Neuronal stem cell (in vitro differentiated cells): ENCODE measurements at places on chromosomes 3 and 15.
A peak's percentile ranks its signal among the peaks of the same experiment; 100 is the strongest.

GRCh38 chr3:89332793-89333192 lies 225.4 kb downstream of the EPHA3 start:
- no peak for DNase-seq

- DNase-seq = no peak
These were observed 91.8 kb upstream of the BCL6 start for GRCh38 chr3:187836823-187837770.

DNA sequence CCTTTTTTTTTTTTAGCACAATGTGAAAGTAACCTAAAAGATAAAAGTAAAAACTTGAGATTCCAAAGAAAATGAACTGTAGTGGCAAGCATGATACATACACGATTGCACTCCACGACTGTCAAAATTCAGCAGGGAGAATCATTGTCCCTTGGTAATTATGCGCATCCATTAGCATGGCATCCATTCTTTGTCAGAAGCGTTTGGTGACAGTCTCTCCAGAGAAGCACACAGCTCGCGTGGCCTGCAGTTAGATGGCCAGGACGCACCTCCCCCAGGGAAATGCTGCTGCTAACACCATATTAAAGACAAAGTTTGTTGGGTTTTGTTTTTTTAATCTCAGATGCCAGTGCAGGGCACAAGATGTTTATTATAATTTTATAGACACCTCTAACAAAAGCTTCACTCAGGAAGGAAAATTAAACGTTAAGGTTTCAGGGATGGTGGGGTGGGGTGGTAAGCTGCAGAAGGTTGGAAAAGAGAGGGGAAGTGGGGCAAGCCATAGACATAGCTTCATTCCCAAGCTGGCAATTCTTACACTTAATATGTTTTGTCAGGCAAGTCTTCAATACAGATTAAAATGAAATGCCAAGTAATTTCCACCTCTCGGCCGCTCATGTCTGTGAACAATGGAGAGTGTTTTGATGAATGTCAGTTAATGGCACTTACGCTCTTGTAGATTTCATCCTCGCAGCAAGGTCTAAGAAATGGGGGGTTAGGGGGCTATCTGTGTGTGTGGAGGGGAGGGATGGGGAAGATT lies 142.8 kb upstream of the TOPAZ1 start:
- no peak for DNase-seq

GRCh38 chr15:47568030-47568429 lies 149.3 kb upstream of the SEMA6D start:
- no peak for DNase-seq

DNA sequence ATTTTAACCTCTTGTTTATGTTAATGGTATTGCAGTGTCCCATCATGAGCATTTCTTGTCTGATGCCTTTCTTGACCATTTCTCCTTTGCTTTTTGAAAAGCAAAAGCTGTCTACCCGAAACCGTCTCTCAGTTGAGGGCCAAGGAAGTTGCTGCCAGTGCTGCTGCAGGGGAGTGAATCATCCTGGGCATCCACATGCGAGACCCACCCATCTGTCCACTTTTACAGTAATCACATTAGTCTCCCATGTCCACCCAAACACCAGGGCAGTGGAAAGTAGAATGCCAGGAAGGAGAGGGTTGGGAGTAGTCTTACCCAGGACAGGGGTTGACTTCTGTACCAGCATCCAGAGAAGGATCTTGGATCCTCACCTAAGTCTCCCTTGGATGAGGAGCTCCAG lies 48.6 kb upstream of the TEX264 start:
- no peak for DNase-seq

DNA sequence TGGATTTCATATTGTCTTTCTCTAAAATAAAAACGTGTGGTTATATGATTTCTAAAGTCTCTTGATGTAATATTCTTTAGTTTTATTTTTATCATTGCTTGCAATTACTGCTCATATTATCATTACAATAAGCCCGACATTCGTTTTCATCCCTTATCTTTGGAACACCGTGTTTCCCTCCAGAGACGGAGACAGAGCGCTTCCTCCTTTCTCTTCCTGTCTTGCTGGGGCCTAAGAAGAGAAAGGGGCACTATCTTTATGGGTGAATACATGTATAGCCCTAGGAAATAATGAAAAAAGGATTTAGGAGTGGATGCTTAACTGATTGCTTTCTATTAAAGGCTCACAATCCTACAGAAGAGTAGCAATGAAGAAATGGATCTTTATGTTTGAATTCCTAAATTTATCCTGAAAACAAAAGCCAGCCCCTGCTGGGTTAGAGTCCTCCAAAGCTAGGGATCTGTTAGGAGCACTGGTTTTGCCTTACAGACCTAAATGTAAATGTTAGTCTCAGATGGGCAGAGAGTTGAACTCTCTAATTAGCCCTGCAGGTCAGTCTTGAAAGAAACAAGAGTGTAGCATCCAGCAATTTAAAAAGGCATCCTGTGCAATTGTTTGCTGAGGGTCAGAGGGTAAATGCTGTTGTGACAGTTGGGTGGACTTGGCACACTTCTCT lies 145.1 kb downstream of the TP63 start:
- peak; percentile 32 for DNase-seq

- no peak for DNase-seq
These were observed 187.7 kb upstream of the SLC24A5 start for GRCh38 chr15:47932951-47933641.

- DNase-seq = no peak
These were observed 34.3 kb downstream of the CRTC3 start for GRCh38 chr15:90564051-90564450.

- DNase-seq = no peak
These were observed 2.4 kb upstream of the CXCR6 start for GRCh38 chr3:45940781-45941365.

- no peak for DNase-seq
These were observed 34.1 kb upstream of the DET1 start for GRCh38 chr15:88580532-88580931.

DNA sequence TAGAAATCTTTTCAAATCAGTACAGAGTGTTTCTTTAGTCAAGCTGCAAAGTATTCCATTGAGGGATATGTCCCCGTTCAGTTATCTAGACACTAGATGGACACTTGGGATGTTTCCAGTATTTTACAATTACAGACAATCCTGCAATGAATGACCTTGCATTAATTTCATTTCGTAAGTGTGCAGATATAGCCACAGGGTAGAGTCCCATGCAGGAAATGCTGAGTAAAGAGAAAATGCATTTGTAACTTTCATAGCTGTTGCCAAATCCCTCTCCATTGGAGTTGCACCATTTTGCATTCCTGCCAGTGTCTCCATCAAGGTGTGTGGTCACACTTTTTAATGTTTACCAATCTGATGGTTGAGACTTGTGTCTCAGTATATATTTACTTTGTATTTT lies 92.5 kb downstream of the LIPC start:
- DNase-seq = no peak

- DNase-seq = no peak
These were observed 11.7 kb downstream of the TRAIP start for GRCh38 chr3:49844464-49845183.

DNA sequence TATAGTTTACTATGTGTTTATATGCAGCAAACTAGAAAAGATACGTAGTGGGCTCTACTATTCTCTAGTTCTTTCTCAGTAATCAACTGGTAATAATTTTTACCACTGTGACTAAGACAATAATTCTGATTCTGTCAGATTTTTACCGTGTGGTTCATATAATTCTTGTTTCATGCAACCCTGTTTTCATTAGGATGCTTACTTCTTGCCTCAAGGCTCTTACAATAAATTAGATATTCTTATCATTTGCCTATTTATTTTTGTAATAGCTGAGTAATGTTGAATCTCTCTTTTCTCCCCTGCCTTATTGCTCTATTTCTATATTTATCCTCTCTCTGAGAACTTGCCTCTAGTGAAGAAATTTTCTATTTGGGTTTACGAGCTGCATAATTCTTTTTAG lies 524.7 kb downstream of the NAALADL2 start:
- DNase-seq = no peak

DNA sequence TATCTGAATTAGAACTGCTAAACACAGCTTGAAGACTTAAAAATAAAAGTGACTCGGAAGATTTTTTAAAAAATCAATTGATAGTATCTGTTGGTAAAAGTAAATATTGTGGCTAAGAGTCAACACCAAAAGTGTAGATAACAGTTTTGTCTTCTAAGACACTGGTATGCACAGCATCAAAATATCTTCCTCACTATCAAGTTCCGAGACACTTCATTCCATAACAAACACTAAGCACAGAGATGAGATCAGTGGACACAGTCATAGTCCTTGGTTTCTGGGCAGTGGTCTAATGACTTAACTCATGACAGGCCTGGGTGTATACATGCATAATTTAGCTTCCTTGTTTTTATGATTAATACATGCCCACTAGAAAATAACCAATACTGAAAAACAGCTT lies 63.2 kb downstream of the PXYLP1 start:
- no peak for DNase-seq

GRCh38 chr15:67512140-67512539 lies 8.8 kb upstream of the C15orf61 start:
- no peak for DNase-seq

GRCh38 chr3:27613846-27614500 lies 108.2 kb downstream of the EOMES start:
- no peak for DNase-seq

DNA sequence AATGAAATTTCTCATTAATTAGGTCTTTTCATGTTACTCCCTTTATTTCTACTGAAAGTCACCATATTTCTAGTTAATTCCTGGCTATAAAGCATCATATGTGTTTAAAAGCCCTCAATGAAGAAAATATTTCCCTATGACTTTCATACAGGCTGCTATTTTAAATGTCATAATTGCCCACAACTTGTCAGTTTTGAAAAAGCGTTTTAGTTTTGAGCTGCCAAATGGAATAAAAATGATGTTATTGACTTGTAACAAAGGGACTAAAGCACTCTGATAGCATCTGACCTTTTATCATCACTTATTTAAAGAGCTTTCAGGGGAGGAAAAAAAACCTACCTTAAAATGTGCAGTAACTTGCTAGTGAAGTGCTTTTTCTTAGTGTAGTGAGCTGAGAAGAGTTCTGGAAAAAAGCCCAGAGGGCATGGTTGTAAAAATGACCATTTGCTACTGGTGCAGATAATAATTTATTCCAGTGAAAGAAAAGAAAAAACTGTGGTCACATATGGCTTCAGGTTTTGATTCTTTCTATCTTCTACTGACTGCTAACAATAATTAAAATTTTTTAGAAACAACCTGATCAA lies 877.2 kb downstream of the CADM2 start:
- DNase-seq = no peak

GRCh38 chr3:26237036-26237682 lies 385.4 kb upstream of the LRRC3B start:
- DNase-seq = no peak

GRCh38 chr3:156455839-156456238 lies 99.1 kb downstream of the SSR3 start:
- peak; percentile 11 for DNase-seq

DNA sequence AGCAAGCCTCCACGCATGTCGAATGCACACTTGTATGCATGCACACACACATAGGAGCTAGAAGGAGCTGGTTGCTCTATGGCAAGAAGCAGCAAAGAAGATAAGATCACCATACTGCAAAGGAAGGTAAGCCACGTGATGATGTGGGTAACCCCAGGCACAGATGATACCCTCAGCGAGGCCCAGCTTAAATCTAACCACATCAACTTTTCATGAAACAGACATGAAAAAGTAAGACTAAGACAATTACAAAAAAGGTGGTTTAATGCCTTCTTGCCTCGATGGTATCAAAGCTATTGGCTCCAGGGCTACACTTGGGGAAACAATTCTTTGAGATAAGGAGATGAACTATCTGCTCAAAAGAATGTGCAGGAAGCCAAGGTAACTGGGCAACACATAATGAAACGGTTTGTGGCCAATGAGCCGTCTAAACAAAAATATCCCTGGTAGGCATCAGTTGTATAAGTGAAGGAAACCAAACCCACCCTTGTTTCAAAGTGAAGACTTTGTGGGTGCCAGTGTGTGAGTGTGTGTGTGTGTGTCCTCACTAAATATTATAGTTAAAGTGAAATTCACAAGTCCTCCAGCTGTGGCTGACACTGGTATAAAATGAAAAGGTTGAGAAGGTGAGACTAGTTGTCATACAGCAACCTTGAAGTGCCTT lies 365.7 kb upstream of the ICE2 start:
- DNase-seq = no peak

- peak; percentile 23 for DNase-seq
These were observed 446.2 kb upstream of the NR2F2 start for GRCh38 chr15:95884276-95884675.

DNA sequence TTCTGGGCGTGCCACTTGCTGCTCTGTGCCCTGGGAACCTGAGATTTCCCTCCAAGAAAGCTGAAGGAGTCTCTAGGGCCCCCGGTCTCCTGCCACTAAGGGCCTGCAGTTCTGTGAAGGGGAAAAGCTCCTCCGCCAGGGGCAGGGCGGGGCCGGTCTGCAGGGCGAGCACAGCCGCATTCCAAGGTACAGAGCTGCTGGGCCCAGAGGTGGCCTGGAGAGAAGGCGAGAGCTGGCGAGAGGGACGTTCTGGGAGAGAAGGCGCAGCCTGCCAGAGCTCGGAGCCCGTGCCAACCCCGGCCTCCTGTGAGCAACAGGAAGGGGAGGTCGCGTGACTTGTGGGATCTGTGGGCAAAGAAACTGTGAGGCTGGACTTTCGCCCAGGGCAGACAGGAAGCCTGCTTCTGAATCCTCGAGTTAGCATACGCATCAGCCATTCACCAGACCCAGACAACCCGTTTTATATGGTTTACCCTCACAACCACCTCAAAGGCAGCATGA lies 500.4 kb downstream of the SHQ1 start:
- DNase-seq = no peak

GRCh38 chr3:4977853-4978203 lies 1.4 kb upstream of the BHLHE40 start:
- DNase-seq = no peak

GRCh38 chr3:127590282-127590592 lies 296 bp downstream of the TPRA1 start:
- DNase-seq = no peak

- DNase-seq = no peak
These were observed 94.6 kb upstream of the IQSEC1 start for GRCh38 chr3:13167829-13168228.

- DNase-seq = no peak
These were observed 23.4 kb upstream of the CLK3 start for GRCh38 chr15:74592222-74592621.

GRCh38 chr15:85559530-85559929 lies 179.1 kb downstream of the AKAP13 start:
- no peak for DNase-seq

DNA sequence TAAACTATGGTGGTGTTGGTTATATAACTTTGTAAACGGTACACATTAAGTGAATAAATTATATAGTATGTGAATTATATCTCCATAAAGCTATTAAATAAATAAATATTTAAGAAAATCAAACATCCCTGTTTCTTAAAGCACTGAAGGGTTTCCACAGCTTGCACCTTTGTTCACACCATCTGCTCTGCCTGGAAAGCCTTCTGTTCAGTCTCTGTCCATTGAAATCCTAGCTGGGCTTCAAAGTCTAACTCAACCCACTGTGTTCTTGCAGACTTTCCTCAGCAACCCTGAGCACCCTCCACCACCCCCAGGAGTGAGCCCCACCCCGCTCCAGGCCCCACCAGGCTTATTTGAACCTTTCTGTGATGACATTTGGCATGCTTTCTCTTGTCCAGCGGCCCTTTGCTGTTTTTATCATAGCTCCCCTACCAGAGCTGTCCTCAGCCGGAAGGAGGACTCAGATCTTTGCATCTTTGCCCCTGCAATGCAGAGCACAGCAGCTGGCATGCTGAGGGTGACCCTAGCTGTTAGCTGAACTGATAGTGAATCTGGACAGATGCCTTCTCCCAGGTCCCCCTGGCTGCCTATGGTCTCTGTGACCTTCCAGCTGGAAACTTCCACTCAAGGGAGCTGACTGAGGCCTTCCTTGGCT lies 105.2 kb downstream of the DAPK2 start:
- DNase-seq = no peak
